ENCODE measurements at places on chromosomes 1 and 21. TPM values are rescaled to one million over a fixed set of nuclear protein-coding genes. Genes with fewer than 3 reads are reported as not detected.
A peak's percentile ranks its signal among the peaks of the same experiment; 100 is the strongest.

The MARK1 gene
- total RNA-seq, result 8.6 TPM

DNA sequence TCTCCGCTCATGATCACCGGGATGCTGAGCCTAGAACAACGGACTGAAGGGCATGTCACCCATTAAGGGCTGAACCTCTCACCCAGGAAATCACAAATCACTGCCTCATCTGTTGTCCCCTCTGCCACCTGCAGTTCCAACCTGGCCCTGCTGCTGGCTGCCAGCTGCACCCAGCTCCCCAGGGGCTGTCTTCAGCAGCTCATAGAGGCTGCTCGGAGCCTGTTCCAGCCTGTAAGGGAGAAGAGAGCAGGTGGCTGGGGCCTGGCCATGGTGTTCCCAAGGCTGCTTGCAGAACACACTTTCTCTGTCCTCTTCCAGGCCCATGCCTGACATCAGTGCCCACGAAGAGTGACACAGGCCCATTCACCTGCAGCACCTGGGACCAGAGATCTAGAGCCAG is 44.5 kb upstream of the DISP3 start:
- H3K36me3 ChIP-seq, result no peaks in the 10 kb centered on the region
- DNase-seq, result no peak
- H3K27ac ChIP-seq, result no peak overlapping the region
- no peaks in the 10 kb centered on the region for H3K27me3 ChIP-seq
- H3K4me1 ChIP-seq, result no peaks in the 10 kb centered on the region
- H3K4me3 ChIP-seq, result no peak overlapping the region

The MEX3A gene
- 0.77 TPM for total RNA-seq

The CDC42 gene
- total RNA-seq, result 230 TPM

DNA sequence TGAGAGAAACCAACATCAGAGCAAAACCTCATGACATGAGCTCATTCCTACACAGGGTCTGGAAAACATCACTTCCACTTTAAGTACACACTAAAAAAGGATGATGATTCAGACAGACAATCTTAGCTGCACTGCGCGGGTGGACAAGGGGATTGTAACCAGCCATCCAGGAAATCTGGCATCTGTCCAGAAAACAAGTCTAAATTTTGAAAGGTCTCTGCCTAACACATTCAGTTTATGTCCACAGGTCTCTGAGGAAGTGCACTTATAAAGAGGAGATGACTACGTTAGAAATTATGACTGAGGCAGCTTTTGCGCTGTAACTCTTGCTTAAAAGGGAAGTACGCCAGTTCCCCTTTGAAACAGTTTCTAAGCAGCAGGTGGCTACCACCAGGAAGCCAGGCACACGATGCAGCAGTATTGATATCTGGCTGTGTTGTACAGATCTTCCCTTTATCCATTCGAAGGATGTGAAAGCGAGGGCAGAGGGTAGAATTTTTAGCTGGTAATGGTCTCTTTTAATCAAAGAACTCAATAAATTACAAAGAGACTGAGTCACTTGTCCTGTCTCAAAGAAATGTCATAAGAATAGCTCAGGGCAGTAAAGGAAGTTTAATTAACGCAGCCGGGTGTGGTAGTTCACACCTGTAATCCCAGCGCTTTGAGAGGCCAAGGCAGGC is 128.0 kb downstream of the SETD4 start:
- H3K27me3 ChIP-seq, result no peaks in the 10 kb centered on the region
- DNase-seq, result peak; percentile 66
- H3K27ac ChIP-seq, result peak overlapping the region; percentile 80
- peaks cover 8% of the 10 kb centered on the region for H3K4me1 ChIP-seq
- H3K4me3 ChIP-seq, result no peak overlapping the region

- no peaks in the 10 kb centered on the region for H3K27me3 ChIP-seq
- no peaks in the 10 kb centered on the region for H3K36me3 ChIP-seq
- H3K4me1 ChIP-seq, result no peaks in the 10 kb centered on the region
- no peak overlapping the region for H3K4me3 ChIP-seq
- DNase-seq, result no peak
Observed at GRCh38 chr1:94949681-94950661, 23.1 kb upstream of the CNN3 start.

DNA sequence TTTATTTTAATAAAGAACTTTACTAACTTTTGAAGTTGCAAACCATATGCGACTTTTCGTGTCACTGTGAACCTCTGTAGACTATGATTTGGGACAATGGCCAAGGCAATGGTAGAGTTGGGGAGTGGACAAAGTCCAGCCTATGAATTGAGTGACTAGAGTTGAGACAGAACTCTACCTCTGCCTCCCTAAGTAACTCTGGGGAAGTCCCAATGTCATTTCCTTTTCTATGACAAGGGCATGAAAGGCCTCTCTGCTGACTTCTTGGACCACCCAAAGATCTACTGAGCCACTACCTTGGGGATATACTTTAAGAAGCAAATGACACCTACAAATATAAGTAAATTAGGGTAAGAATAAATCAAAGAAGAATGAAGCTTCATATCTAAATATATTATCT is 19.3 kb downstream of the BEND5 start:
- H3K4me3 ChIP-seq, result no peak overlapping the region
- H3K36me3 ChIP-seq, result no peaks in the 10 kb centered on the region
- H3K4me1 ChIP-seq, result no peaks in the 10 kb centered on the region

GRCh38 chr21:36524477-36524876 is 44.6 kb upstream of the CLDN14 start:
- no peak overlapping the region for H3K4me3 ChIP-seq
- no peak overlapping the region for H3K27ac ChIP-seq
- no peaks in the 10 kb centered on the region for H3K27me3 ChIP-seq
- no peak for DNase-seq
- H3K4me1 ChIP-seq, result no peaks in the 10 kb centered on the region
- no peaks in the 10 kb centered on the region for H3K36me3 ChIP-seq

- DNase-seq, result no peak
- H3K27me3 ChIP-seq, result no peaks in the 10 kb centered on the region
- H3K36me3 ChIP-seq, result no peaks in the 10 kb centered on the region
Observed at GRCh38 chr1:59541161-59541560, 244.3 kb downstream of the FGGY start.

GRCh38 chr21:34900376-34900775 is 148.7 kb downstream of the RUNX1 start:
- no peaks in the 10 kb centered on the region for H3K4me1 ChIP-seq
- H3K4me3 ChIP-seq, result no peak overlapping the region
- no peak overlapping the region for H3K27ac ChIP-seq
- no peak for DNase-seq
- no peaks in the 10 kb centered on the region for H3K36me3 ChIP-seq

The PRAMEF9 gene
- not detected for total RNA-seq

The MIXL1 gene
- total RNA-seq, result not detected

DNA sequence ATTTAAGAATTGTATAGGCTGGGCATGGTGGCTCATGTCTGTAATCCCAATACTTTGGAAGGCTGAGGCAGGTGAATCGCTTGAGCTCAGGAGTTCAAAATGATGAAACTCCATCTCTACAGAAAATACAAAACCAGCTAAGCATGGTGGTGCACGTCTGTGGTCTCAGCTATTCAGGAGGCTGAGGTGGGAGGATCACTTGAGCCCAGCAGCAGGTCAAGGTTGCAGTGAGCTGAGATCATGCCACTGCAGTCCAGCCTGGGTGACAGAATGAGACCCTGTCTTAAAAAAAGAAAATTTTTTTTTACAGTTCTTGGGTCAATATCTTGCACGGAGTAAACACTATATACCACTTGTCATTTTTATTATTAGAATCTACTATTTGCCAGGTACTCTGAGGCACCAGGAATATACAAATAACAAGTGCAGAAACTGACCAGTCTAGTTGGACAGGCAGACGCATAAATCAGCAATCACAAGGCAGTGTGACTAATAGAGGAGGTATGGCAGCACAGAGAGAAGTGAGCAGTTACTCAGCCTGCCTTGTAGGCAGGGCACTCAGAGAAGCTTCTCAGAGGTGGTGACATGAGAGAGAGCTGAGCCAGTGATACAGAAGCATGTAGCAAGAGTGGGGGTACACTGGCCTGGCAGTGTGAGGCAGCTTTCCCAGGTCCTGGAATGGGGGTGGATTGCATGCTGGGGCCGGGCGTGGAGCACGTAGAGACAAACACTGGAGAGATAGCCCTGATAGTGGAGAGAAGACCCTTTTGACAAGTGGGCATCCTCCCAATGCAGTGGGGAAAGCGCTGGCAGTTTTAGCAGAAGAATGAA is 8.0 kb downstream of the PHLDA3 start:
- H3K36me3 ChIP-seq, result no peaks in the 10 kb centered on the region
- no peaks in the 10 kb centered on the region for H3K27me3 ChIP-seq
- peak overlapping the region; percentile 87 for H3K27ac ChIP-seq
- DNase-seq, result peak; percentile 57

The NMNAT2 gene
- 1.5 TPM for total RNA-seq

DNA sequence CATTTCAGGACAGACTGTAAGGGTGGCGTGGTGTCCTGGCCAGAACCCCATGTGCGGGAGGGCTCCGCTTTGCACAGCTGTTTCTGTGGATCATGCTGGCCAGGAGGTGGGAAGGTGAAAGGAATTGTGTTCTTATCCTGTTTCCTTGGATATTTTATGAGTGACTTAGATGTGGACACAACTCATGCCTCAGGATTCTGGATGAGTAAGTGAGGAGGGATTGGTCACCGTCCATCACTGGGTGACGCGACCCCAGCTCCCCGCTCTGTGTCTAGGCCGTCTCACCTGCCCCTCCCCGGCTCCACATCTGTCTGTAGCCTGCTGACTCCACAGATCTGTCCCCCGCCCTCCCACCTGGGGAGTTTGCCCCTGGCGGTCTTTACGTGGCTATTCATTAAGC is 48.8 kb downstream of the PIK3CD start:
- no peaks in the 10 kb centered on the region for H3K4me1 ChIP-seq
- H3K36me3 ChIP-seq, result no peaks in the 10 kb centered on the region
- no peak overlapping the region for H3K4me3 ChIP-seq

GRCh38 chr1:176384841-176385240 is 78.1 kb upstream of the PAPPA2 start:
- no peak overlapping the region for H3K27ac ChIP-seq
- no peak for DNase-seq
- no peaks in the 10 kb centered on the region for H3K27me3 ChIP-seq
- H3K4me3 ChIP-seq, result no peak overlapping the region

The ADAMTS5 gene
- 99.7 TPM for total RNA-seq

The FMO3 gene
- 1.7 TPM for total RNA-seq

DNA sequence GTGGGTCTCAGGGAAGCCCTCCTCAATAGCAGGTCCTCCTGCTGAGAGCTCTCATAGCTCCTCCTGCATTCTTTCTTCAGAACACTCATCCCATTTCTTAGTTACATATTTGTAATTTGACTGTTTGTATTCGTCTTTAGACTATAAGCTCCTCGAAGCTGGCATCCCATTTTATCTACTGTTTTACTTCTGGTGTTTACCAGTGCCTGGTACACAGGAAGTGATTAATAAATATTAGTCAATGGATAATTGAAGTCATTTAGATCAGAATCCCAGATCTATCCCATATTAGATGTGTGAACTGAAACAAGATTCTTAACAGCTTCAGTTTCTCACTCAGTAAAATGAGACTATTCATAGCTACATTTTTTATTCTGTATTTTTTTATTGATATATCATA is 88.7 kb downstream of the PLPP3 start:
- H3K36me3 ChIP-seq, result no peaks in the 10 kb centered on the region
- H3K27me3 ChIP-seq, result no peaks in the 10 kb centered on the region
- no peaks in the 10 kb centered on the region for H3K4me1 ChIP-seq
- DNase-seq, result no peak

GRCh38 chr21:31201144-31201543 is 142.9 kb downstream of the TIAM1 start:
- no peaks in the 10 kb centered on the region for H3K36me3 ChIP-seq
- DNase-seq, result no peak
- no peaks in the 10 kb centered on the region for H3K27me3 ChIP-seq
- no peak overlapping the region for H3K27ac ChIP-seq

DNA sequence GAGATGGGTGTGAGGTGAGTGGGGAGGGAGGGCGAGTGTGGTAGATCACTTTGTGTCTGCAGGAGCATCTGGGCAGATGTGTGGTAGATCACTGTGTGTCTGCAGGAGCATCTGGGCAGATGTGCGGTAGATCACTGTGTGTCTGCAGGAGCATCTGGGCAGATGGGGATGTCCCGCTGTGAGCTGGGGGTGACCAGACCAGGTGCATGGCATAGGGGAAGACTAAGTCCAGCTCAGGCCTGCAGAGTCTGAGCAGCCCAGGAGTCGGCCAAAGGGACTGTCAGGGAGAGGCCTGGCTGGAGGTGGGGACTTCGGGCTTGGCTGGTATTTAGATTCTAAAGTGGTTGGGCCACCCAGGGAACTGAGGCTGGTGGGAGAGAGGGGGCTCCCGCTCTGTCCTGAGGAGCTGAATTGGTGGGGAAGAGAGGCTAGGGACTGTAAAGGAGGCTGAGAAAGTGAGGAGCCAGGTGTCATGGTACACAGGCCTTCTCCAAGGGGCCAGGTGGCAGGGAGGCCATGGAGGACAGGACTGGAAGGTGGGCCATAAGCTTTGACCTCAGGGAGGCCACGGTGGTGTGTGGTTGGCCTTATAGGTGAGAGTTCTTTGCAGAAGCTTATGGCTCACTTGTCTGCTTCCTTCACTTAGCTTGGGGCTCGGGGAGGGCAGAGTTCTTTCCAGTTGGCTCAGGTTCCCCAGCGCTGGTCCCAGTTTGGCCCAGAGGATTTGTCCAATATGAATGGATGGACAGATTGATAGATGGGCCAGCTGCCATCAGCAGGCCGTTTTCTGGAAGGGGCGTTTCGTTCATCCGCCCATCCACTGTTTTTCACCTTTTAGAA is 15.6 kb downstream of the ZNF362 start:
- no peaks in the 10 kb centered on the region for H3K36me3 ChIP-seq
- no peak overlapping the region for H3K27ac ChIP-seq
- no peak overlapping the region for H3K4me3 ChIP-seq
- no peak for DNase-seq
- no peaks in the 10 kb centered on the region for H3K4me1 ChIP-seq

DNA sequence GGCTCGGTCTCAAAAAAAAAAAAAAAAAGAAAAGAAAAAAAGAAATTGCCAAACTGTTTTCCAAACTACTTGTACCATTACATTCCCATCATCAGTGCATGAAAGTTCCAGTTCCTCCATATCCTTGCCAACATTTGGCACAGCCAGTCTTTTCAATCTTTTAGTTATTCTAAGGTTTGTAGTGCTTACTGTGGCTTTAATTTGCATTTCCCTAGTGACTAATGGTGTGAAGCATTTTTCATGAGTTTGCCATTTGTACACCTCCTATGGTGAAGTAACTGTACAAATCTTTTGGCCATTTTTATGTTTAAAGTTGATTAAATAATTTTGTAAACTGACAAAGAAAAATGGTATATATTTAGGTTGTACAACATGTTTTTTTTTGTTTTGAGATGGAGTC is 70.7 kb downstream of the DEGS1 start:
- no peak overlapping the region for H3K27ac ChIP-seq
- no peaks in the 10 kb centered on the region for H3K4me1 ChIP-seq
- DNase-seq, result no peak
- H3K4me3 ChIP-seq, result no peak overlapping the region

- H3K36me3 ChIP-seq, result no peaks in the 10 kb centered on the region
- H3K4me3 ChIP-seq, result no peak overlapping the region
- no peak overlapping the region for H3K27ac ChIP-seq
- no peaks in the 10 kb centered on the region for H3K4me1 ChIP-seq
- peak; percentile 68 for DNase-seq
Observed at GRCh38 chr1:62012836-62013235, 181.8 kb upstream of the L1TD1 start.

GRCh38 chr1:201305815-201306214 is 22.5 kb downstream of the PKP1 start:
- no peaks in the 10 kb centered on the region for H3K4me1 ChIP-seq
- no peak overlapping the region for H3K4me3 ChIP-seq
- H3K27me3 ChIP-seq, result no peaks in the 10 kb centered on the region

GRCh38 chr1:215636258-215636965 is 69.3 kb downstream of the KCTD3 start:
- no peak overlapping the region for H3K4me3 ChIP-seq
- H3K36me3 ChIP-seq, result no peaks in the 10 kb centered on the region
- H3K27me3 ChIP-seq, result no peaks in the 10 kb centered on the region
- no peak for DNase-seq
